ENCODE measurements at places on chromosomes 16 and 17.

DNA sequence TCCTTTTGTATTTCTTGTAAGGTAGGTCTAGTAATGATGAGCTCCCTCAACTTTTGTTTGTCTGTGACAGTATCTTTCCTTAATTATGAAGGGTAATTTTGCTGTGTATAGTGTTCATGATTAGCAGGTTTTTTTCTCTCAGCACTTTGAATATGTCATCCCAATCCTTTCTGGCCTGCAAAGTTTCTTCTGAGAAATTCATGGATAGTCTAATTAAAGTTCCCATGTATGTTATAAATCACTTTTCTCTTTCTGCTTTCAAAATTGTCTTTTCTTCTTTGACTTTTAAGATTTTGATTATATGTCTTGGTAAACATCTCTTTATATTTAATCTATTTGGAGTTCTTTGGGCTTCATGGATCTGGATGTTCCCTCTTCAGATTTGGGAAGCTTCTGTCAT, 54.3 kb upstream of the ZKSCAN2 start:
- DNase-seq: no peak

- no peak for DNase-seq
Observed at GRCh38 chr17:21345236-21345635, 30.9 kb upstream of the KCNJ12 start.

- no peak for DNase-seq
Observed at GRCh38 chr16:85279825-85280545, 167.7 kb upstream of the CIBAR2 start.

- no peak for DNase-seq
Observed at GRCh38 chr17:80236911-80237310, 16.7 kb downstream of the SLC26A11 start.

DNA sequence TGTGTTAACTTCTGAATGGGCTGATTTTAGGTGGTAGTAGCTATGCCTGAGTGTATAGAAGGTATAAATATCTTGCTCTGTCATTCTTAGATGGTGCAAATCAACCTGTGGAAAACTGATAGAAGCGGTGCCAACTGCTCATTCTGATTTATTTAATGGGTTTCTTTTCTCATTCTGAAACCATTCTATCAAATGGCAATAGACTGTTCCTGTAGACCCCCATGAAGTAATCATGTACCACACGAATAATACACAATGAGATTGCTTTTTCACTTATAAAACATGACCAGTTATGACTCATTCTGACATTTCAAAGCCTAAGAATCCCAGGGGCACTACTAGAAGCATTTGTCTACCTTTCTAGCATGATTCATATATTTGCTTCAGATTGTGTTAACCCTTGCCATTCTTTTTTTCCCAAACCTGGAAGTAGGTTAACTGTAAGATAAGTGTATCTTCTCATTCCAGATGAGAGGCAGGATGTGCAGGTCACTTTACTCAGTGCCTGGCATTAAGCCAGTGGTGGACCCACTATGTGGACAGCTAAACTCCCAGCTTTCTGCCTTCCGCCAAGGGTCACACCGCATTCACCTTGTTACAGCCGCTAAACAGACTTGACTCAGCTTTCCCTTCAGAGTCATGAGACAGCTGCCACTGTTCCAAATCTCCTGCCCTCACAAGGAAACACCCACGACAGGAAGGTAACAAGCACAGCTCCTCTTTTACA, 16.4 kb upstream of the SLC16A11 start:
- DNase-seq: no peak

GRCh38 chr17:16987830-16988601, 16.1 kb upstream of the TNFRSF13B start:
- DNase-seq: no peak

DNA sequence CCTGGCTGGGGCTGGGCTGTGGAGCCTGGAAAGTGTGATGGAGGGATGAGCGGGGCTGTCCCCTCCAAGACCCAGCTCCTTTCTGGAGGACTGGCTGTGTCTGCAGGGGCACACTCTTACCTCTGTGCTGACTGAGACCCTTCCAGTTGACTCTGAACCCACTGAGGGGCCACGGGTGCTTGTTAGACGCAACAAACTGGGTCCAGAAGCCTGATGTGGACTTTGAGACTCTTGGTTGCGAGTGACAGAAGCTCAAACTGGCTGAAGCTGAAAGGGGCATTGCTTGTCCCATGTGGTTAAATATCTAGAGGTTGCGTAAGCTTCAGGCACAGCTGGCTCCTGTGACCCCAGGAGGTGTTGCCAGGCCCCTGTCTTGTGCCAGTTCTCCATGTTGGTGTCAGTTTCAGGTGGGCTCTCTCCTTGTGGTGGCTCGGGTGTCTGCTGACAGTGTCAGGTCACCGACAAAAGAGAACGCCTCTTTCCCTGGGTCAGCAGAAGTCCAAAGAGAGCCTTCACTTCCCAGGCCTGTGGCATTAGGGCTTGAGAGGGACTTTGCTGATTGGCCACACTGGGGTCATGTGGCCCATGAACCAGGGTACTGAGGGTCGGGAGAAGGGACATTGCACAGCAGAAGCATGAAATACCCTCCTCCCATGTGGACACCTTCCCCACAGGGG, 16.7 kb downstream of the ADCY7 start:
- DNase-seq: no peak

- no peak for DNase-seq
Observed at GRCh38 chr17:35795007-35795870, at the start of gene MMP28. Gene MMP28 (minus strand): TSS chr17:35795641. CDS start chr17:35795377, 264 bp downstream.

GRCh38 chr17:8126491-8127066, 2.7 kb upstream of the HES7 start:
- DNase-seq: no peak

DNA sequence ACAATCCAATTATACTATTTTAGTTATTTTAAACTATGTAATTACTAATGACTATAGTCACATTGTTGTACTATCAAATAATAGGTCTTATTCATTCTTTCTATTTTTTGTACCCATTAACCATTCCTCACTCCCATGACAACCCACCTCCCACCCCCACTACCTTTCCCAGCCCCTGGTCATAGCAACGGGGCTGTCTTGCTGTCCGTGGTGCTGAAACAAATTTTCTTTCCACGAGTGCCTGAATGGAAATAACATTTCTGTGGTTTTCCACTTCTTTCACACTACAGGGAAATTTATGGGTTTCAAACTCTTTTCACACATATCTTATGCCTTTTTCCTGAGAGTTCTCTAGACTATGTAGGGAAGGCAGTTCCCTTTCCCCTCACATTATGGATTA, 326.6 kb downstream of the PHKB start:
- no peak for DNase-seq

DNA sequence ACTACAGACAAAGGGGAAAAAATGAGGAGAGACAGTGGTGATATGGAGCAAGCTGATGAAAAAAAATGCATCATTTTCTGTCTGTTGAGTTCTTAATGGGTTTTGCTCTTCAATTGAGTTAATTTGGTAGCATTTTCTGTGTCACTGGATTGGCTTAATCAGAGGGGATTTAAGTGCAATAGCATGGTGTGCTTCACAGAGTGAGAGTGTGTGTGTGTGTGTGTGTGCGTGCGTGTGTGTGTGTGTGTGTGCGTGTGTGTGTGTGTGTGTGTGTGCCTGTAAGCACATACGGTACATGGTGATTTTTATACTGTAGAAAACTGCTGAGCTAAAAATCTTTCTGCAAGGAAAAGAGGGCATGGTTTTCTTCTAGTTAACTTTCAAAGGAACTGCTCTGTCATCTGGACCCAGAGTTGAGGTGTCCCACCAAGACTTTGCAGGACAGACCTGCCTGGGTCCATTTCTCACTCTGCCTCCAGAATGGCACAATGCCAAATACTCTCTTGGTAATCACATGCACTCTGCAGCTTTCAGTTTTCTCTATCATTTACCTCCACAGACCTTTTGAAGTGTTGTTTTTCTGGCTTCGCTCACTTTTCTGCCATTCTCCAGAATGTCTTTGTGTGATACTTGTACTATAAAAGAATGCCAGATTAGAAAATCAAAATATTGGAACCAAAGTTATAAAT, 952.6 kb upstream of the SOX9 start:
- no peak for DNase-seq

GRCh38 chr17:62807812-62808575, at the start of gene MARCHF10:
Gene MARCHF10 (minus strand): TSS chr17:62808314. CDS start chr17:62801735, 6,579 bp downstream.
- DNase-seq: no peak

DNA sequence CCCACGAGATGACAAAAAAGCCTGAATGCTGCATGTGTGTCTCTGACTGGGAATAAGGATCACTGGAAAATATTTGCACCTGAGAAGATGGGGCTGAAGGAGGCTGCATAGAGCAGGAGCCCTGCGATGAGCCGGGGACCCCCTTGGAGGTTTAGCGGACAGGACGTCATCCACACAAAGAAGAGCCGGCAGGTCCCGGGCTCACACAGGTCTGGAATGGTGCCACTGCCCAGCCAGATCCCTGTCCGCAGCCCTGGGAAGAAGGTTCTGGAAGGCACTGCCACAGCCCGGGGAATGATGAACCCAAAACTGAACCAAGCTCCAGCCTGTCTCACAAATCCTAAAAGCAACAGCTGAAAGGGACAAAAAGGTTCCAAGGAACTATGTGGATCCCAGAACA, 101.8 kb downstream of the ANKRD11 start:
- no peak for DNase-seq

DNA sequence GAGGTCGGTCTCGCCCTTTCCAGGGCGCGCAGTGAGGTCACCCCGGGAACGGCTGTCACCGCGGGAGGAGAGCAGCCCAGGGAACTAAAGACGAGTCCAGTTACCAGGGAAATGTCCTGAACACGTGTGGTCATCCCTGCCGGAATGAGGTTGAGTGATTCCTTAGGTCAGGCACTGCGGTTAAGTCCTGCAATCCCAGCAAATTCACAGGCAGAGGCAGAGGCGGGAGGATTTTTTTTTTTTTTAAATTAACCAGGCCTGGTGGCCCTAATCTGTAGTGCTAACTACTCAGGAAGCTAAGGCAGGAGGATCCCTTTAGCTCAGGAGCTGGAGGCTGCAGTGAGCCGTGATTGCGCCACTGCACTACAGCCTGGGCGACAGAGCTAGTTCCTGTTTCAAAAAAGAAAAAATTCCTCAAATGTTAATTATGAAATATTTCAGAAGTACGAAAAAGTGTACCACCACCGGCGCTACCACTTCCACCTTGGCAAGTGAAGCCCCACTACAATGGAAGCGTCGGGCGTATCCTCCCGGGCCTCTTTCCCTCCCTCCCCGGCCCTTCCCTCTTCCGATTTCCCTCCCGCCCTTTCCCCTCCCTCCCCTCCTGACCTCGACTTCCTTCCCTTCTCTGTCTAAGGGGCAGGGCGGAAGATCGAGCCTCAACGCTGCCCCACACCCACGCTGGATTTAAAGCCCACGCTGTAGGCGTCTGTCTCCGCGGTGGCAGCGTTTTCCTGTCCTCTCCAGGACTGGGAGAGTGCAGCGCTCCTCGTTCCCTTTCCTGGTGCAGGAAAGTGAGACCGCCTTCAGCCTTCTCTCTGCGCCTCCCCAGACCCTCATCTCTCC, 27.3 kb downstream of the SLFN11 start:
- DNase-seq: no peak

DNA sequence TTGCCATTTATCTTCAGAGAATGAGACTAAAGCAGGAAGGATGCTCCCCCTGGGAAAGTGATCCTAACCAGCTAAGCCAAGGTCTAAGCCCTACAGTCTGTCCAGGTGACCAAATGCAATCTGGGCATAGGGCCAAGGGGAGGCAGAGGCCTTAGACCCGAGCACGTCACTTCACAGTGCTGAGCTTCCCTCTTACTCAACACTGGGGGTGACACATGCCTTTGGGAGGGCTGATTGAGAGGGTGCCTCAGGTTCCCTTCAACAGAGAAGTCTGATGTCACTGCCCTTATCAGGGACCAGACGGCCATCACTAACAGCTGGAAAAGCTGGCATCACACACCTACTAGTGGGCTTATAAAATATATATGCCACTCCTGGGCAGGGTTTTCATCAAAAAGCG, 4.0 kb downstream of the CIAO2B start:
- DNase-seq: no peak

- DNase-seq: no peak
Observed at GRCh38 chr16:69399361-69399760, 13.6 kb upstream of the TERF2 start.

DNA sequence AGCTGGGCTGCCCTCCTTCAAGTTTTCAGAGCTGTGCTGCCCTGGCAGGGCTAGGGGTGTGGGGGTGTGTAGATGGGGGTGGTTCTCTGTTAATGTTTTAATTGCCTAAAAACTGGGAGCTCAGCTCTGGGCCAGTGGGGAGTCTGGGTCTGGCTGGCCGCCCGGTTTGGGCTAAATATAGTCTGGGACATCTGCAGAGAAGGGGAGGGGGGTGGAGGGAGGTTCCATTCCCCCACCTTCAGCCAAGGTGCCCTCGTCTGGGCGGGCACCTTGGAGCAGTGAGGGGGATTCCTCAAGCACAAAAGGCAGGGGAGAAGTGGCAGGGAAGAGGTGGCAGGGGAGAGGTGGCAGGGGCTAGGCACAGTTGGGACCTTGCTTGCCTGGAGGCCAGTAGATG, 13.0 kb downstream of the RARA start:
- peak; percentile 56 for DNase-seq
